ENCODE measurements at places on chromosomes 11 and 22. TPM values are rescaled to one million over a fixed set of nuclear protein-coding genes. Genes with fewer than 3 reads are reported as not detected.

DNA sequence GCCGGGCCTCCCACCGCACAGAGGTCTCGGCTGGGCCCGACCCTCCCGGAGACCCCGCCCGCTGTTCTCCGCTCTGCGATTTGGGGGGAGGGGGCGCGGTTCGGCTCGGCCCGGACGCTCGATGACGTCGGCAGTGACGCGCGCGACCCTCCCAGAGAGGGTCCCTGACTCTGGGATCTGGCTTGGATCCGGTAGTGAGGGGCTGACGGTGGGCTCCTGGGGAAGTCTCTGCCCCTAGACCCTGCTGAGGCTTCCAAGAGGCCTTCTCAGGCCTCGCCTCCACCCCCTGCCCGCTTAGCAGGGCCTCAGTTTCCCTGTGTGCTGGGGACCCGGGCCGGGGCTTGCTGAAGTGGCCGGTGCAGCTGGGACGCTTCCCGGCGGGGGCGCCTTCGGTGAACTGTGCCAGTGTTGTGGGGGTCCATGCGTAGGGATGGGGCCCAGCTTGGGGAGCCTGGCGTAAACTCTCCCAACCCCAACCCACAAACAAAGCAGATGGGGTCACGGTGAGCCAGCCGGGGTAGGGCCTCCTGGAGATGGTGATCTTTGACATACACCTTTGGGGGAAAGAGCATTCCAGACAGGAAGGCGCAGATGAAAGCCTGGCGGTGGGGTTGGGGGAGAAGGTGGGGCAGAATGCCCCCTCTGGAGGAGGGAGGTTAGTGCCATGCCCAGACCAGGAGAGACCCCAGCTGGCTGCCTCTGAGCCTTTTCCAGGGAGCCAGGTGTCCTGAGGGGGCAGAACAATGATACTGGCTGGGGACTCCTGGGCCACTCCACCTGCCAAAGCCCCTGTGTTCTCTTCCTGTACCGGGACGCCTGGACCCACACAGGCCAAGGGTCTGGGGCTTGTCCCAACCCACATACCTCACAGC is 1.0 kb downstream of the B4GALNT4 start:
- DNase-seq = no peak

DNA sequence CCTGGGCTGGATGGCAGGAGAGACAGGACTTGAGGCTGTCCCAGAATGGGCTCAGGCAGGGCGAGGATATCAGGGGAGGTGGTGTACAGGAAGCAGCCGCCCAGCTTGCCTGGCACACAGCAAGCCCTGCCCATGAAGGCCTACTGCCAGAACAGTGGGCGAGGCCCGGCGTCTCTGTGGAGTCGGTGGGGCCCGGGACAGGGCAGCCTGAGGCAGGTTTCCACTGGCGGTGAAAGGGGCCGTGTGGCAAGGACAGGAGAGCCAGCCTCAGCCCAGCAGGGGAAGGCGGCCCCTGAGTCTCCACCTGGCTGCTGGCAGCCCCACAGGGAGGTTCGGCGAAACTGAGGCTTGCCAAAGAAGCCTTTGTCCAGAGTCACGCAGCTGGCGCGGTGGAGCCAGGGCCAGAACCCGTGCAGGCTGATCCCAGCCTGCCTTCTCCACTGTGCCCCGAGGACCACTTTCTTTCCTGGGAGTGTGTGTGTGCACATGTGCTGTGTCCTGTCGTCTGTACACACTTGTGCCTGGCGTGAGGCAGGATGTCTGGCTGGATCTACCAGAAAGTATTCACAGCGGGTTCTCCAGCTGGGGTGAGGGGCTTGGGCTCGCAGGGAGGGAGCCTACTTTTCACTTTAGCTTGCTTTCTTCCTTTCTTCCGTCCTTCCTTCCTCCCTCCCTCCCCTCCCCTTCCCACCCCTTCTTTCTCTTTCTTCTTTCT is 1.2 kb downstream of the TSPO start:
- DNase-seq = no peak

DNA sequence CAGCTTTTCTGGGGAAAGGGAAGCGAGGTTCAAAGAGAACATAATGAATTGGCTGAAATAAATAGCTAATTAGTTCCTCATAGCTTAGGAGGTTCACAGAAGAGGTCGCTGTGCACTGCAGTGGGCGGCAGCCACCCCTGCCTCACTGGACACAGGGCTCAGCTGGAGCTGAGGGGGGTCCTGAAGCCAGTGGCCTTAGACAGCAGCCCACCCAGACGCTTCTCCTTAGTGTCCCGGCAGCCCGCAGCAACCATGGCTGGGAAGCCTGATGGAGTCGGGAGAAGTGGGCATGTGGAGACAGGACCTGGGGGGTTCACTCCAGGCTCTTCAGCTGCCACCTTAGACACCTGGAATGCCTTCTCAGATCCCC is 75.4 kb downstream of the TRIM29 start:
- no peak for DNase-seq

The SPI1 gene
- 8.6 TPM for total RNA-seq

The GPHA2 gene
- 3.5 TPM for total RNA-seq
